Vein endothelial cell (primary cell): ENCODE measurements at places on chromosomes 3 and 15. TPM values are rescaled to one million over a fixed set of nuclear protein-coding genes. Genes with fewer than 3 reads are reported as not detected.

ACVR2B gene
- total RNA-seq, result 3.6 and 4.0 TPM in 2 replicates

MEF2A gene
- 48.0 and 53.5 TPM in 2 replicates for total RNA-seq

ZDHHC23 gene
- 4.2 and 6.3 TPM in 2 replicates for total RNA-seq

LRTM1 gene
- not detected in 2 replicates for total RNA-seq

DPH3 gene
- total RNA-seq, result 21.9 and 22.2 TPM in 2 replicates

JAGN1 gene
- 25.2 and 26.9 TPM in 2 replicates for total RNA-seq

SCN11A gene
- under 0.01 and 0.10 TPM in 2 replicates for total RNA-seq

RAB6B gene
- total RNA-seq, result 0.98 and 1.2 TPM in 2 replicates
